ENCODE measurements at places on chromosomes 2 and 18.

GRCh38 chr2:120489023-120489422 is 143.1 kb downstream of the INHBB start:
- no peak for DNase-seq

DNA sequence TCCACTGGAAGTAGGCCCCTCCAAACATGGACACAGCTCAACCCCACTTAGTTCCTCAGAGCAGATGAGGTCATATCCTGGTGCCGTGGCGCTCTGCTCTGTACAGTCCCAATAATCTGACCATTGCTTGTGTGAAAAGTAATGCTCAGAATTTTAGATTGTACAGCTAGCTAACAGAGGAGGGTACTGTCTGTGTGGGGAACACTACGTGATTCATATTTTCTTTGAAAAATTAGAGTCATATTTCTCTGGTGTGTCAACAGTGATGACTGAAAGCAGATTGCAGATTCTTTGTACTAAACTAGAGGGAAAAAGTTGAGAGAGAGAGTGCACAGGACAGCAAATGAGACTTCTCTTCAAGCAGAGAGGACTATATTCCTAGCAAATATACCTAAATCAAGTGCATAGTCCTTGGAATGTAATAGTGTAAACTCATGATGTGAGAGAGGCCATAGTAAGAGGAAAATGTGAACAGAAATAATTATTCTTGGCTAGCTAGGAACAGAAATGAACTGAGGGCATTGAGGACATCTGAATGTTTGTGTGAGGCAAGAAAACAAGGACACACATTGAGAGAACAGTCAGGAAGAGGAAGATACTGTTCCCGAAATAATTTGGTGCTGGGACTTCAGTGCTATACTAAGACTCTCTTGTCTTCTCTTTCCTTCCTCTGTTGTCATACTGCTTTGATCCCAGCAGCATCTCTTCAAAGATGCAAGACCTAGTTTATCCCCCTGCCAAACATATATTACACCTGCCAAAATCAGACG is 157.0 kb upstream of the RND3 start:
- peak; percentile 75 for DNase-seq

DNA sequence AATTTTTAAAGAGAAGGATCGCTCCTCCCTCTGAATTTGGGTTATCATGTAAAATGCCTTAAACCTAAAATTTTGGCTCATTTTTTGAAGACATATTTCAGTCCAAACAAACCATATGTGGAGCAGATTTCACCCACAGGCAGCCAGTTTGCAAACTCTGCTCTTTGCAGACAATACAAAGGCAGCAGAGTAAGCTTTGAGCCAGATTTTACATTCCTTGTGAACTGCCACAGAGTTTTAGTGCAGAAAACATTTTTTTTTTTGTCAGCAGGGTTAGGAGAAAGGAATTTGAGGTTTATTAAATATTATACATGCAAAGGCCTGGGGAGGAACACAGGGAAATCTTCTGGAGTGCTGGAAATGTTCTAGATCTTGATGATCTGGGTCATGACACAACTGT is 171.9 kb upstream of the FN1 start:
- peak; percentile 49 for DNase-seq

DNA sequence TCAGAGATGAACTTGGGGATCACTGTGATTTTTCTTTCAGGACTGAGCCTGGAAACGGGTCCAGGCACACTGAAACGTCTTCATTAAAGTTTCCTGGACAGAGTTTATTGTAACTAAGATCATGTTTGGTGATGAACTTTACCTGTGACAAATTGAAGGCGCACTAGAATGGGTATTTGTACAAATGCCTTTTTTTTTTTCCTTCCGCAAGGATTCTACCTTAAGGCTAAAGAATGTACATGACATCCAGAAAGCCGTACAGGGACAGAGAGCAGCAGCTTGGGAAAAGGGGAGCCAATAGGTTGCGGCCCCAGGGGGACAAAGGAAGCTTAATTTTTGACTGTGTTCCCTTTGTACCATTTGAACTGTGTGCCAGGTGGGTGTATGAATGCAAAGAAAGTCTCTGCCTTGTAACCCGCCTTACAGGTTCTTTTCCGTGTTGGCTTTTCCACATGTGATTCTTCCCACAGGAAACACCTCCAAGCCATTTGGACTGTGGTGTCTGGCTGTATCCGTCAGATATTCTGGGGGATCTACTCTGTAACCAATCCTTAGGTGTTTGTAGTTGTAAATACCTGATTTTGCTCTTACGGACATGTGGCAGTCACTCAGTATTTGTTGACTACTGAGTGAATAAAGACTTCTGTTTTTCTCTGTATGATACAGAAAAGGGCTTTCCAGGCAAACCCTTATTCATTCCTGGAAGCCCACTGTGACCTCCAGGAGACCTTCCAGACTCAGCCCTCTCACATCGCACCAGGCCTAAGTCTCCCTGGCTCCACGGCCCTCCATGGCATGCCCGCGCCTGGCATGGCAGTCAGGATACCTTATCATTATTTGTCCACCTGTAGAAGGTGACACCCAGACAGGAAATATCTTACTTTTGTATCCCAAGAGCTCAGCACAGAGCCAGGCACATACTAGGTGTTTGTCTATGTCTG is 1.1 kb downstream of the LRRFIP1 start:
- no peak for DNase-seq

DNA sequence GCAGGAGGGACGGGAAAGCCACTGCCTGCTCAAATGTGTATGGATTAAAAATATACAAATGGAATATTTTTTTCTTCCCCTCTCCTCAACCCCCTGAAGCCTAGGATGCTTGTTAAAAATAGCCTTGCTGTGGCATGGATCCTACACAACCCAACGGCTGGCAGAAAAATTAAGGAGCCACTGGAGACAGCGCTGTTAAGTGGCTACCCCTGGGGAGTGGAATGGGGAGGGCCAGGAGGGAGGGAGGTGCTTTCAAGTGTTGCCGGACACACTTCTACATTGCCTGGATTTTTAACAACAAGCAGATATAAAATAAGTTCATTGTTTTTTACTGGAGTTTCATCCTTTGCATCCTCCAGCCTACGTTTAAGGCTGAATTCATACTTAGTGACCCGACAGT is 66.6 kb downstream of the ZBTB7C start:
- DNase-seq: no peak

DNA sequence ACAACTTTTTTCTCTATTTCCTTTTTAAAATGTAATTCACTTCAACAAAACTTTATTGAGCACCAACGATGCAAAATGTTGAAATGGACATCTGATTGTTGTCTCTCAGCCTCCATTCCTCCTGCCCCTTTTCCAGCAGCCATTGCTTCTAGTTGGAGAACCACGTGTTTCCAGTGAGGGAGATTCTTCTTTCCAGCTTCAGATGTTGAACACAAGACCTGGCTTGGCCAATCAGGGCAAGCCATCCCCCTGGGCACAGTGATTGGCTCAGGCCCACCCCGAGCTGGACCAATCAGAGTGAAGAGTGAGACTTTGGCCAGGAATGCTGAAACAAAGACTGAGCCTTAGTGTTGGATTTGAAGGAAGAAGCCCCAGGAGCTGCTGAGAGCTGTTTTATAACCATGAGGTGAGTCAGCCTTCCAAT is 59.0 kb downstream of the E2F6 start:
- peak; percentile 61 for DNase-seq

- DNase-seq: no peak
Measured at GRCh38 chr2:237320801-237321560, 93.0 kb downstream of the COL6A3 start.

- no peak for DNase-seq
Measured at GRCh38 chr2:157414050-157414449, 29.8 kb downstream of the CYTIP start.

DNA sequence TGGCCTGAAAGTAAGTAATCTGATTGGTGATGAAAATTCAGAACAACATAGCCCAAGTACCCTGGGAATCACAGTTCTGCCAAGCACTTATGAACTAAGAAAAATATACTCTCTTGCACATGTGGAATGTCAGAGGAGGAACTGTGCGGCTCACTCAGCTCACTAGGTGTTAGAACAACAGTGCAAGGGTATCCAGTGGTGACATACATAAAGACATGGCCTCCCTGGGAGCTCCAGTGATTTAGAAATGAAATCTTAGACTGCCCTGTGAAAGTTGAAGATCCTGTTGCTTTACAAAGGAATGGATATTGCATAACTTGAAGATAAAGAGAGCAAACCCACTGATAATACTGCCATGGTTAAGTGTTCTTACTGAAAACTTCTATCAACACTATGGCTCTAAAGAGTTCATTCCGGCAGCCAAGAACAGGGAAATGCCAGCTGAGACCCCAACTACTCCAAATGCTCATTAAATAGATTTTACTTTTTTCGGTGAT is 246.2 kb downstream of the ARHGAP15 start:
- DNase-seq: peak; percentile 27

GRCh38 chr2:100812573-100812972 is 7.4 kb upstream of the NPAS2 start:
- DNase-seq: no peak

Measured in fibroblast of pulmonary artery (primary cell).